ENCODE measurements at places on chromosomes 16 and 17. TPM values are rescaled to one million over a fixed set of nuclear protein-coding genes. Genes with fewer than 3 reads are reported as not detected.

The DOC2A gene
- total RNA-seq = not detected

The CLEC3A gene
- total RNA-seq = not detected

The TMEM100 gene
- not detected for total RNA-seq

The TNK1 gene
- total RNA-seq = 11.7 TPM

The FBXO39 gene
- 0.70 TPM for total RNA-seq

The CCL7 gene
- not detected for total RNA-seq

The SENP3 gene
- total RNA-seq = 45.1 TPM

The TEX14 gene
- 0.53 TPM for total RNA-seq

The SPN gene
- total RNA-seq = 1.7 TPM

The TBC1D3 gene
- 1.7 TPM for total RNA-seq

The ATP2A3 gene
- 817 TPM for total RNA-seq

The C16orf92 gene
- not detected for total RNA-seq

The PLA2G10 gene
- total RNA-seq = not detected

The TNP2 gene
- total RNA-seq = not detected

The CTU2 gene
- 19.3 TPM for total RNA-seq

The SOST gene
- total RNA-seq = not detected

The FZD2 gene
- 2.3 TPM for total RNA-seq

The MYO15A gene
- total RNA-seq = 2.5 TPM

The TBX21 gene
- 8.4 TPM for total RNA-seq

The SCNN1B gene
- total RNA-seq = not detected

The PPP1R27 gene
- not detected for total RNA-seq

The B9D1 gene
- total RNA-seq = 7.4 TPM

The ZNF469 gene
- 5.9 TPM for total RNA-seq

The HS3ST3B1 gene
- 9.0 TPM for total RNA-seq

The CCL1 gene
- total RNA-seq = not detected

The CD300LB gene
- 0.12 TPM for total RNA-seq

The ORMDL3 gene
- 51.8 TPM for total RNA-seq

The KRT12 gene
- total RNA-seq = not detected

The SLC16A6 gene
- 3.8 TPM for total RNA-seq

The PRSS53 gene
- total RNA-seq = 10.8 TPM

The CTF1 gene
- 0.81 TPM for total RNA-seq

The PDIA2 gene
- not detected for total RNA-seq

The KRTAP17-1 gene
- total RNA-seq = not detected

The C17orf78 gene
- not detected for total RNA-seq

The HOXB8 gene
- not detected for total RNA-seq

The PPM1E gene
- not detected for total RNA-seq

The ZDHHC1 gene
- 2.4 TPM for total RNA-seq

The C1QL1 gene
- total RNA-seq = not detected

Measured in B cell (primary cell).